ENCODE measurements at places on chromosomes 1 and 21. TPM values are rescaled to one million over a fixed set of nuclear protein-coding genes. Genes with fewer than 3 reads are reported as not detected.

The CNTN2 gene
- total RNA-seq: not detected

The COL9A2 gene
- total RNA-seq: 3.5 TPM

The RORC gene
- total RNA-seq: 0.70 TPM

The AVPR1B gene
- total RNA-seq: not detected

The LAMC1 gene
- not detected for total RNA-seq

The GBP7 gene
- total RNA-seq: 0.39 TPM

The C1QC gene
- not detected for total RNA-seq

The DNTTIP2 gene
- 52.6 TPM for total RNA-seq

The RAB3B gene
- total RNA-seq: 0.07 TPM

The MRPL24 gene
- 37.3 TPM for total RNA-seq

The TMPRSS15 gene
- total RNA-seq: not detected

The TOMM40L gene
- 20.4 TPM for total RNA-seq

The AXDND1 gene
- not detected for total RNA-seq

The PLA2G2C gene
- 0.58 TPM for total RNA-seq

The PDZK1 gene
- total RNA-seq: 0.29 TPM

The LCE2C gene
- not detected for total RNA-seq

The TEX38 gene
- total RNA-seq: not detected

The CFAP126 gene
- total RNA-seq: not detected

The MATN1 gene
- total RNA-seq: not detected

Data from activated naive CD4-positive, alpha-beta T cell treated with anti-CD3 and anti-CD28 coated beads, Interleukin-2, amount 10 ng/mL, durations not matched to agents 5 hours and 36 hours (primary cell).